IMR-90 (cell line): ENCODE measurements at places on chromosomes 5 and 9. TPM values are rescaled to one million over a fixed set of nuclear protein-coding genes. Genes with fewer than 3 reads are reported as not detected.

- DNase-seq, result no peak
Observed at GRCh38 chr5:6753851-6754250, 40.6 kb downstream of the TENT4A start.

- DNase-seq, result peak; percentile 23
Observed at GRCh38 chr9:4435197-4435596, 55.1 kb upstream of the SLC1A1 start.

GRCh38 chr5:6822556-6823343, 109.5 kb downstream of the TENT4A start:
- DNase-seq, result no peak

- DNase-seq, result no peak
Observed at GRCh38 chr5:165134155-165134554, 1628.7 kb downstream of the MAT2B start.

DNA sequence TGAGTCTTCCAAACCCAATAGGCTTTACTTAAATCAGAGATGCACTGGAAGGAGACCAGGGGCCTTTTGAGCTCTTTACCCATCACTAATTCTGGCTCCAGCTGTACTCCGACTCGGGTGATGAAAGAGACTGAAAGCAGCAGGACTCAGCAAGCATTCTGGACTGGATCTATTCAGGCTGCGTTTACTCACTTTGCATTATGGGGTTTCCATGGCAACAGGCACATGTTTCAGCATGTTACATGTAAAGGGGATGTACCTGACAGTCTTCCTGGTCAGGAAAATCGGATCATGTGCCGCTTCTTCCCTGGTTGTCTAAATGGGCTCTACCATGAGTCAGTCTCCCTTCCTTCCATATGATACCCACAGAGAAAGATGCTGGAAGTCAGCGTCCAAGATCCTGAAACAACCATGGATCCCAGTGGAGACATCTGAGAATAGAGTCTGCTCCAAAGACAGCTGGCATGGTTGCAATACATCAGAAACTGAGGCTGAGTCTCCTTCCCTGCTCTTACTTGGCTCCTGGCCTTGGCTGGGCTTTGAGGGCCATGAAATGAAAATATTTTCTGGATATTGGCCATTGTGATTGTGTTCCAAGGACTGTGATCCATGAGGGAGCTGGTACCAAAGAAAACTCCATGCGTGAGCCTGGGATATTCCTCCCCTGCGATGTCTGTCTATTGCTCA, 102.5 kb upstream of the TNC start:
- DNase-seq, result peak; percentile 42

DNA sequence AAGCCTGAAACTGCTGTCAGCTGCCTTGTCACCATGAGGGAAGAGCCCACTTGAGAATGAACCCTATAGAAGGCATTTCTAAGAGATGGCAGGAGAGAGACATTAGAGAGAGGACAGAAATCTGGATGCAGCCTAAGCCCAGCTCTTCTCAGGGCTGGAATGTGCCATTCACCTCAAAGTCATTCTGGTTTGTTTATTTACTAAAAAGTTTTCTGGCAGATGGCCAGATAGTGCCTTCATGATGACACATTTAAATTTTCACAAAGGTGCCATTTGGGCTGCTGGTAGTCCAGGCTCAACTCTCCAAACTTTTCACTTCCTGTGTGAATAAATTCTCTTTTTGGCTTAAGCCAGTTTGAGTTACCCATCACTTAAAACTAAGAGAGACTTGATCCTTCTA, 144.6 kb upstream of the ZNF366 start:
- no peak for DNase-seq

IER5L gene
- polyA plus RNA-seq, result 13.4 and 21.0 TPM in 2 replicates

SOHLH1 gene
- polyA plus RNA-seq, result not detected in 2 replicates

DNA sequence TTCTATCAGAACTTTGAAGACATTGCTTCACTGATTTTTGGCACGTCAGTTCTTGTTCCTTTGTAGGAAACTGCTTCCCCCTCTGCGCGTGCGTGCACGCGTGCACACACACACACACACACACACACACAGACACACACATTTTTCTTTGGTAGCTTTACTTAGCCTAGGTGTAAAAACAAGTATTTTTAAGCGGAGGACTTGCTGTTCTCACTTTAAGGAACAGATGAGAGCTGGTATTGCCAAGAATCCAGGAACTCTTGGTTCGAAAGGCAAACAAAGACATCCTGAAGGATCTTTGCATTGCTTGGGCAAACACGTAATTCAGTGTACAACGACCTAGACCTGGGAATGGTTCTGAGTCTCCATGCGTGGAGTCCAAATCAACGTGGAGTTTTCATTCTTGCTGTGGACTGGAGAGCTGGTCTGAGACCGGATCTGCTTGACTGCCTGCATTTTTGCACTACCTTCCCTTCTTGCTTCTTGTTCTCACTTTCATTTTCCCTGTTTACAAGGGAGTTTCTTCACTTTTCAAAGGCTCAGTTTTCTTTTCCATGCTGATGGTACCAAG, 8.2 kb downstream of the TMEM268 start:
- no peak for DNase-seq

- DNase-seq, result peak; percentile 81
Observed at GRCh38 chr5:147565524-147565923, 55.7 kb upstream of the DPYSL3 start.

DNA sequence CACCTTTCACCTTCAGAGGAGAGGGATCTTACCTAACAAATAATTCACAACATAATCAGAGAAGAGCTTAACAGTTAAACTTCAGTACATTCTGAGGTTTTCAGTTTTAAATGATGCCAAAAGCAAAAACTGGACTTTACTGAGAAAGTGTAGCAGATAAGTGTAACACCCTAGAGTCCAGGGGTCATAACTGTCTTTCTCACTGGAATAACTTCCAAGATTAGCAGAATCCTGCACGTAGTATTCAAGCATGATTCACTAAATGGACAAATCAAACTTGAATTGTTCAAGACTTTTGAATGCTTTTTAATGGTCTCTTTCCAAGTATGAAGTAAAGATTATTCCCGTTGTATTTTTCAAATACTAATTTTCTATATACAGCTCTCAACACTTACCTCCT, 180.1 kb upstream of the NREP start:
- DNase-seq, result peak; percentile 79

SLC34A1 gene
- not detected in 2 replicates for polyA plus RNA-seq

ACSL6 gene
- not detected in 2 replicates for polyA plus RNA-seq

- no peak for DNase-seq
Observed at GRCh38 chr9:134899818-134900217, 17.9 kb downstream of the FCN1 start.

DNA sequence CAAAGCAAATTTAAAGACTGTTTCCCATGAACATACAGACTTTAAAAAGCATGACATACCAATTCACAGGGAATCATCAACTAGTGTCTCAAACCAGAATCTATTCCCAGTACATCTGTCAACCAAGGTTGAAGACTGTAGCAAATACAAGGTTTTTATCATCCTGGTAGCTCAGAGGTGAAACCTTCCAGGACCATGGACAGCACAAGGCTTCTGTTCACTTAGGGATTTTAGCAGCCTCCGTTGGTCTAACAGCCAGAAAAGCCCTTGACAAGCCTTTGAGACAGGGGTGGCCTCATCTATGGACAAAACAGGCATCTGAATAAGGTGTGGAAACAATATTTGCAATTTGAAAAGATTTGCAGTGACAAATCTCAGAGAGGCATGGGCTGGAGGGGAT, 119.0 kb downstream of the TRIM32 start:
- peak; percentile 16 for DNase-seq

GRCh38 chr5:58013542-58014258, 446.2 kb downstream of the PLK2 start:
- DNase-seq, result no peak

GRCh38 chr5:151081431-151082281, 822 bp upstream of the TNIP1 start:
- peak; percentile 72 for DNase-seq

GRCh38 chr5:61466017-61466416, 134.0 kb downstream of the ZSWIM6 start:
- no peak for DNase-seq

SELENOP gene
- polyA plus RNA-seq, result 0.16 and 0.55 TPM in 2 replicates

DNA sequence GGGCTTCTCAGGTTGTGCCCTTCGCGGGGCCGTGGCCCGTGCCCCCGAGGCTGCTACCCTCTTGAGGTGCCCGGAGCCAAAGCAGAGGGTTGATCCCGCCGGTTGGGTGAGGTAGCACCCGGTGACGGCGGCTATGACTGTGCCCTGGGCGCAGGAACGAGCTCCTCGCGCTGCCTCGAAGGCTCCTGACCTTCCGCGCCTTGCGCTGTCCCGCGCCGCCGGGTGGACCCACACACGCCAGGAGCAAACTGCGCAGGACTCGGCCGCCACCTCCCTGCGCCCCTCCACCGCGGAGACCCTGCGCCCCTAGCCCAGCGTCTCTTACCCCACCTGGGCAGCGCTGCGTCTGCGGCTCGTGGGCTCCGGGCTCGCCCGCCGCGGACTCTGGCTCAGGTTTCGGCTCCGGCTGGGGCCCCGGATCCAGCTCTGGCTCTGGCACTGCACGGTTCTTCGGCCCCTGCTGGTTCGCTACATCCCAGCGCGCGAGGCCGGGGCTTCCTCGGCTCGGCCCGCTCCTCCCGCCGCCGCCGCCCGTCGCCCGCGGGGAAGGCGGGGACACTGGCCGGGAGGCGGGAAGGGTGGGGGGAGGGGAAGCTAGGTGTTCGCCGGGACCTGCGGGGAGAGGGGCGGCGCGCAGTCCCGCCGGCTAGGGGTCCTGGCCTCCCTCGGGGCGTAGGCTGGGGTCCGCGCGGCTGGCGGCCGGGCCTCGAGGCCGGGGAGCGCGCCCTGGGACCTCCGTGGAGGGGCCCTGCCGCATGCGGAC, 5.4 kb upstream of the PITX1 start:
- no peak for DNase-seq

GRCh38 chr5:153964880-153965645, 73.6 kb downstream of the FAM114A2 start:
- peak; percentile 41 for DNase-seq

SHOC1 gene
- polyA plus RNA-seq, result 0.03 TPM in 1 of 2 replicates, not detected in the other

- no peak for DNase-seq
Observed at GRCh38 chr5:91361055-91361701, 21.9 kb downstream of the ARRDC3 start.

PCDHGC5 gene
- polyA plus RNA-seq, result 3.8 TPM in 2 replicates

CCNJL gene
- 3.8 and 5.3 TPM in 2 replicates for polyA plus RNA-seq

DOCK2 gene
- 0.47 and 0.72 TPM in 2 replicates for polyA plus RNA-seq

DNA sequence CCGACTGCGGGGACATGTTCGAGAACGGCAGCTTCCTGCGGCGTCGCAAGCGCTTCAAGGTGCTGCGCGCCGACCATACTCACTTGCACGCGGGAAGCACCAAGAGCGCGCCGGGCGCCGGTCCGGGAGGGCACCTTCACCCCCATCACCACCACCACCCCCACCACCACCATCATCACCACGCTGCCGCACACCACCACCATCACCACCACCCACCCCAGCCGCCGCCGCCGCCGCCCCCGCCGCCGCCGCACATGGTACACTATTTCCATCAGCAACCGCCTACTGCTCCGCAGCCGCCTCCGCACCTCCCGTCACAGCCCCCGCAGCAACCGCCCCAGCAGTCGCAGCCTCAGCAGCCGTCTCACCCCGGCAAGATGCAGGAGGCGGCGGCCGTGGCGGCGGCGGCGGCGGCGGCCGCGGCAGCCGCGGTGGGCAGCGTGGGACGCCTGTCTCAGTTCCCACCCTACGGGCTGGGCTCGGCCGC, 514 bp downstream of the FOXB2 start:
- no peak for DNase-seq

- DNase-seq, result no peak
Observed at GRCh38 chr5:67409126-67409777, 212.7 kb upstream of the CD180 start.

- DNase-seq, result no peak
Observed at GRCh38 chr5:138276402-138277054, 2.1 kb upstream of the GFRA3 start.

NME5 gene
- 0.17 and 0.20 TPM in 2 replicates for polyA plus RNA-seq

PCDHAC1 gene
- not detected in 2 replicates for polyA plus RNA-seq

- peak; percentile 65 for DNase-seq
Observed at GRCh38 chr9:129487658-129488483, 133.0 kb downstream of the C9orf50 start.

DNA sequence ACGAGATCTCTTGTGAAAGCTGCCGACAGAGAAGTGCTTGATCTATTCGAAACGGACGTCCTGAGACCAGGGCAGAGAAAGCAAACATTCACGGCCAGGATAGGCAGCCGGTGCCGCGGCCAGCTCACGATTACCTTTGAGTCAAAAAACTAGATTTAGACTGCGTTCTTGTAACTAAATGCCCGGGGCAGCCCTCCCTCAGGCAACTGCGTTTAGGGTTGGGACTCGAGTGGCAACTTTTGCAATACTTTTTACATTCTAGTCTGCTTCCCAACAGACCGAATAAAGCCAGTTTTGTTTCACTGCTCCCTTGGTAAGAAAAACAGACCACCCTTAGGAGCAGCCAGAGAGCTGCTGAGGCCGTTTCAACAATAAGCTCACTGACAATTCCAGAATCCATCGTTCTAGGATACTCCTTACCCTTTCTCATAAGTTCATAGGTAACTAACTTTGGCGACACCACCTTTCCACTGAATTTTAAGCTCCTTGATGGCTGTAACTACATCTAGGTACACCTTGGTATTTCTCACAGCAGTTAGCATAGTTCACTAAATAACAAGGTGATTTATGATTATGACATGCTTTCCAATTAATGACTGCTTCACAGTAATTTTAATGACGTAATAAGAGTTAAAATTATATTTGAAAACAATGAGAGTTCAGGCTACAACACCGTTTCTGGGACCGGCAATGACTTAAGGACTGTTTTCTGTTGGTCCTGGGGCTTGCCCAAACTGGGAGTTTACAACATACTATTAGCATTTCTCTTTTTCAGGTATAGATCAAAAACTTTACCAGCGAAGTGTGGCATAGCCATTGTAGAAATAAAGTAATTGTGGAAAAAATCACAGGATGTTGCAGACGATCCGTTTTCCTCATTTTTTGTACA, 899 bp upstream of the RAPGEF6 start:
- no peak for DNase-seq

HAVCR1 gene
- polyA plus RNA-seq, result not detected in 2 replicates

DNA sequence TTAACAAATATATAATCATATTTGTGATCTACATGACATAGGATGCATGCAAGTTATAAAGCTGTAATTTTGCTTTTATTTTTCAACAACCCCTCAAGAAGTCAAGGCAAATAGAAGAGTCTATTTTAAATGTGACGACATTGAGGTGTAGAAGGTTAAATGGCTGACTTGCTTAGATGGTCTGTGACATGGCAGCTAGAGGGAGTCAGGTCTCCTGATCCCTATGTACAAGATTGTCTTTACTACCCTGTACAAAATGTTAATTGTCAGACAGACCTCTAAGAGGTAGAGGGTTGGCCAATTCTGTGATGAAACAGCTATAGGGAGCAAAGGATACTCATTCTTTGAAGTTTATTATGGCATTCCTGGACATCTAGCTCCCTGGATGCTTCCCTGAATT, 380.9 kb upstream of the MEF2C start:
- DNase-seq, result no peak

DNA sequence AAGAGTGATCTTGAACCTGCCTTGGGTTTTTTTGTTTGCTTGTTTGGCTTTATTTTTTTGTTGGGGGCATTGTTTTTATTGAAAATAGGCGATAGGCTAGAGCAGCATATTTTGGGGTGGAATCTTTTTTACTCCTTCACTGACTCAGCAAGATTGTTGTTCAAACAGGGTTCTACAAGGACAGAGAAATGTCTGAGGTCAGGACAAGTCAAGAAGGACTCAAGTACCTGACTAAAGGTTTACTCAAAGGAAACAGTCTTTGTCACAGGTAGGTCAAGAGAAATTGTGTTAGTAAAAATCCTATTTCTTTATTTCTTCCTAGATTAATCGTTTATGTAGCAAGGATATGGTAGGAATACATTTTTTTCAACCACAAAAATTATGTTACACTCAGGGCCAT, 1564.0 kb upstream of the CDH9 start:
- no peak for DNase-seq
